ENCODE measurements at places on chromosomes 2 and 18.

DNA sequence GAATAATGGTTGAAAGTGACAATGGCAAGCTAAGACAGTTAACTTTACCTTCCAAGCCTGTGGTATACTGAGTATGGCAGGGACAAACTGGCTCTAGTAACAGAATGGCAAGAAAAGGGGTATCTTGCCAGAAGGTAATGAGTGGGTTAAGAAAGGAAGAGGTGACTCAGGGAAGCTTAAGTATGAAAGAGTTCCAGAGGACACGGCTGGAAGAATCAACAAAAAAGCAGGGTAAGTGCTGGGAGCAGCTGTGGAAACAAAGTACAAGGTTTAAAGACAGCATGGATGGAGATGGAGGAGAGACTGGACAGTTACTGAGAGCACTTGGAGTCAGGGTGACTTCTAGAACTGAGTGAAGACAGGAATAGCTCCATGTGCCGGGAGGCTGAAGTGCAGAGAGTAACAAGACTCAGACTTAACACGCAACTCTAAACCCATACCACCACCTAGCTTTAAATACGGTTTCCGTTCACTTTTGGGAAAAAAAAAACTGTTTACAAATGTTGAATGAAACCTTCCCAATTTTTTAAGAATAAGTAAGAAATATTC lies 69.0 kb downstream of the REV1 start:
- no peak for DNase-seq

GRCh38 chr2:134540990-134541389 lies 177.8 kb downstream of the TMEM163 start:
- DNase-seq = no peak

GRCh38 chr2:218897394-218898108 lies 16.9 kb downstream of the WNT10A start:
- no peak for DNase-seq

DNA sequence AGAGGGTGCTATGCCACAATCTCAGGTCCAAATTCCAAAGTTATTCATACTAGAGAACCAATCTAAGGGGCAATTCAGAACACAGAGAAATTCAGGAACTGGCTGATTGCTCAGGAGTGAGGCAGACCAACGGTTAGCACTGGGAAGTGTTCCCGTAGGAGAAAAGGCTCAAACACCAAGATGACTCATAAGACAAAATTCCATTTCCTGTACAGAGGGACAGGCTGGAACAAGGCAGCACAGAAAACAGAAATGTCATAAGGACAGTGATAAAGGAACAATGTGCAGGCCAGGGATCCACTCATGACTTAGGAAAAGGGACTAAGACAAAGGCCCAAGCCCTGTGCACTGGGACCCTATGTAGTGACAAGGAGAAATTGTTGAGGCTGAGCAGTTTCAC lies 54.2 kb downstream of the PDE1A start:
- DNase-seq = peak; percentile 24

DNA sequence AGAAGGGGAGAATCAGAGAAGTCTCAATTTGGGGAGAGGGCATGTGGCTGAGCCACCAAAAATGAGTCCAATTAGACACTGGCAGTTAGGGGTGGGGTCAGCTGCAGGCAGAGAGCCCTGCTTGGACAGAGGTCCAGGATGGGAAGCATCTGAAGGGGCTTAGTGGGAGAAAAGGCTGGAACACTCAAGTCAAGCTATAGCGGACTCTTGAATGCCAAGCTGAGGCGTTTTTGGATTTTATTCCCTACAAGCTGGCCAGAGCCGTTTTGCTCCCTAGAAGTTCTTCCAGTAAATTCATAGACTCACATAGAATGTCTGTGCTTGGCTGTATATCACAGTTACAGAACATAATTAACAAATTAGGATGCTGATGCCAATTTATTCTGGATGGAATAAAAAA lies 172.8 kb downstream of the ACOXL start:
- DNase-seq = no peak

- no peak for DNase-seq
These were observed 56.4 kb upstream of the LRRC30 start for GRCh38 chr18:7174344-7175095.

GRCh38 chr2:106232638-106233349 lies 38.7 kb upstream of the UXS1 start:
- no peak for DNase-seq

- no peak for DNase-seq
These were observed 21.9 kb downstream of the ST6GAL2 start for GRCh38 chr2:106864051-106864450.

DNA sequence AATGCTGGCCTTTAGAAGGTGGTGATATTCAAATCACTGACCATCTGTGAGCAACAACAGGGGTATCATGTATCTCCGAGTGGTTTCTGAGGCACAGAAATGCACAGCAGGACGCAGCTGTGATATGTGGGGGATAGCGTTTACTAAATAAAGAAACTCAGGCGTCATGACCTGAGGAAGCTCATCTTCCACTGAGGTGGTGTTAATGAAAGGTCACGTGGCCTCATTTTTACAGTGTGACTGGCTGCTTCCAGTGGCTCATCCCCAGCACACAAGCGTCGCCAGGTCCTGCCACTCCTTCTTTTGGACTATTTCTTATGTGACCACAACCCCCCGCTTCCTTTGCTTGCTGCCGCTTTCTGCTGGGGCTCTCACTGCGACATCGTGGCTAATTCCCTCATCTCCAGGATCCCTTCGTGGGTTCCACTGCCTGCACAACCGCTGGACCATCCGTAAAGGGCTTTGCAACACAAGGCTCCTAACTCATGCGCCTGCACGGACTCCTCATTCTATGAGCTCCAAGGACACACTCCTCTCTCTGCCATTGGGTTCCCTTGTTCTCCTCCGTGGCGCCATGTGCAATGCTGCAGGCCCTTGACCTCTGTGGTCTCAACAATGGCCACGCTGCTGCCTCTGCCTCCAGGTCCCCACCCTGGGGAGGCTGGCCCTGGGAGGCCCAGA lies 109.3 kb downstream of the MBP start:
- DNase-seq = no peak

DNA sequence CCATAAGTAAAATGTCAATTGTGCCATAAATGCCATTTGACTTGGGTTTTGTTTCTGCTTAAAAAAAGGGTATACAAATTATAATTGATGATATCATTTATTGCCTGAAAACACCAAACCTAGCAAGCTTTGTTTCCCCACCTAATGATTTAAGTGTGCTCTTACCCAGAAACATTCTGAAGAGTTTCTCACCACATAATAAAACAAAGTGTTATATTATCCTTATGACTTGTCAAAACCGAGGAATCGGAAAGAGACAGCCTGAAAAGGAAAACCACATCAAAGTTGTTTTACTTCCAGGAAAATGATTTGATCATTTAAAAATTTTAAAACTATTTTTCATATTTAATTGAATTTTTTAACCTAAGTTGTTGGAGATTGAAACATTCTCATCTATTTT lies 170.5 kb upstream of the SLC39A10 start:
- no peak for DNase-seq

GRCh38 chr18:148841-149240 lies 9.5 kb upstream of the USP14 start:
- DNase-seq = no peak

DNA sequence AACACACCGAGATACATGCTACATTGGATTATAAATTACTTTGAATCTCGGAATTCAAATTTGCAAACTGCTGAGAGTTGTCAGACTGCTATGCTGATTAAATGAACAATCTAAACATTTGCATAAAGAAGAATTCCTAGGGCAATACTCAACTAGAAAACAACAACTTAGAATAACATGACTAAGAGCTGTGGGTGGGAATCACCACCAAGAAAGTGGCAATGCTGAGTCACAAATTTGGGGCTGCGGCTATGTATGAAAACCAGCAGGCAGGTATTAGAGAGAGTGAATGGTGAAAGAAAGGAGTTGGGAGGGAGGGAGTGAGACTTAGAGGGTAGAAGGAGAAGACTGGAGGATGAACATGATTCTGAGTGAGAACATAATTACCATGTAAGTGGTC lies 559.5 kb downstream of the PIK3C3 start:
- DNase-seq = no peak

DNA sequence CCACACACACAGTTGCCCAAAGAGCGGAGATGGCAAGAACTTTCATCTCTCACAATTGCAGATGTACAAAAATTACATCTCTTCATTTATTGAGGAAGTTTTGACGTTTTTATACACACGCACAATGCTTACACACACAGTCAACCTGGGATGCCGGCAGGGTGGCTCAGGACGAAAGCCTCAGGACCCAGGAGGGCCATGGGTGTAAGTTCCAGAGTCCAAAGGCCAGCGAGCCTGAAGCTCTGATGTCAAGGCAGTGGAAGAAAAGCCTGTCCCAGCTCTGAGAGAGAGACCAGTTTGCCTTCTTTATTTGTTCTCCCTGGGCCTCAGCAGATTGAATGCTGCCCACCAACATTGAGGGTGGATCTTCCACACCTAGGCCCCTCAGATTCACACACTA lies 10.1 kb downstream of the AMER3 start:
- DNase-seq = no peak

DNA sequence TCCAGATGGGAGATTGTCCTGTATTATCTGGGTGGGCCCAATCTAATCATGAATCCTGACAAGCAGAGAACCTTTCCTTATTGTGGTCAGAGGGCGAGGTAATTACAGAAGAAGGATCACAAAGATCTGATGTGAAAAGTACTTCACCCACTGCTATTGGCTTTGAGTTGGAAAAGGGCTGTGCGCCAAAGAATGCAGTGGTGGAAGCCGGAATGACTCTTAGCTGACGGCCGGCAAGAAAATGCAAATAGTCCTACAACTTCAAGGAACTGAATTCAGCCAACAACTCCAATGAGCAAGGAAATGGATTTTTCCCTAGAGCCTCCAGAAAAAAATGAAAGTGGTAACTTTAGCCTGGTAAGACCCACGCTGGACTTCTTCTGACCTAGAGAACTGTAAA lies 67.3 kb downstream of the CTNNA2 start:
- no peak for DNase-seq

DNA sequence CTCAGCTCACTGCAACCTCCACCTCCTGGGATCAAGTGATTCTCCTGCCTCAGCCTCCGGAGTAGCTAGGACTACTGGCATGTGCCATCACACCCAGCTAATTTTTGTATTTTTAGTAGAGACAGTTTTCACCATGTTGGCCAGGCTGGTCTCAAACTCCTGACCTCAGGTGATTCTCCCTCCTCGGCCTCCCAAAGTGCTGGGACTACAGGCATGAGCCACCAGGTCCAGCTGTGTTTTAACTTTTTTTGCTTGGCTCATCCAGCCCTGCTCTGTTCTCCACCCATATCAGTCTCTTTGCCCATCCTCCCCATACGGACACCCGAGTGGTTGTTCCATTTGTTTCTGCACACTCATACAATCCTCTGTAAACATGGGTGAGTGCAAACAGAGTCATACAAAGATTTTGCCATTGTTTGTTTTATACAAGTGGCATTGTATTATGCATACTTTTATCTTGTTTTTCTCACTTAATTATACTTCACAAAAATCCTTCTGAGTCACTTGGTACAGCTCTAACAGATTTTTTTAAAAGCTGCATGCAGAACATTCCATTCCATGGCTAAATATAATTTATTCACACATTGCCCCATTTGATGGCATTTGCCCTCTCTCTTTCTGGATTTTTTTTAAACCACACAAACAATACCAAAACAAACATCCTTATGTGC lies 5.3 kb downstream of the APOB start:
- DNase-seq = no peak

DNA sequence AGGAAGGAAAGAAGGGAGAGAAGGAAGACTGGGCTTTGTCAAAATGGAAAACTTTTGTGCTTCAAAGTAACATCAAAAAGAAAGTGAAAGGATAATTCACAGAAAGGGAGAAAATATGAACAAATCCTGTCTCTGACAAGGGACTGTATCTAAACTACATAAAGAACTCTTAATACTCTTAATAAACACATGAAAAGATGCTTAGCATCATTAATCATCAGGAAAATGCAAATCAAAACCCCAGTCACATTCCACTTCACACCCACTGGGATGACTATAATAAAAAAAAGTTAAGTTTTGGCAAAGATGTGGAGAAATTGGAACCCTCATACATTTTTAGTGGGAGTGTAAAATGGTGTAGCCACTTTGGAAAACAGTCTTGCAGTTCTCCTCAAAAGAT lies 11.8 kb upstream of the ZFP36L2 start:
- no peak for DNase-seq

GRCh38 chr18:11310476-11311086 lies 161.2 kb upstream of the PIEZO2 start:
- DNase-seq = no peak

DNA sequence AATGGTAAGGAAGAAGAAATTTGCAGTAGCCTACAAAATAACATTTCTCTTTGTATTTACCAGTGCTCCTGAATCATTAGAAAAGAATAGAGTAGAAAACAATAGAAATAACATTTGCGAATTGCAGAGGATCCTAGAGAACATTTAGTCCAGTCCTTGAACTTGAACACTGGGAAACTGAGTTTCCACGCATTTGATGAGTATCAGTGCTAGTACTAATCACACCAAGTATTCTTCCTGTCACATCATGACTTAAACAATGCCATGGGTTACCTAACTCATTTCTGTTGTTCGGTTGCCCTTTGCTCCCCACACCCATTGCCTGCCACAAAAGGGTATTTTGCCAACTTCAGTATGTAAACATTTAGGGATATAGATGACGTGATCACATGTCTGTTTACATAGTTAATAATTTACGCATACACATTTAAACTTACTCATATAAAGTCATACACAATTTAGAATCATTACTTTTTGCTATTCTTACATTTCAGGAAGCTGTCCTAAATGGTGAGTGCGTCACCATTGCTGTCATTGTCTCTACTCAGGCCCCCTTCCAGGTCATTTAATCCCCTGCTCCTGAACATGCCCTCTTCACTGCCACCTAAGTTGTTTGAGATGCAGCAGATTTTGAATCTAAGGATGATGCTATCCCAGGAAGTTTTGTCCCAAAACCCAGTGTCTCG lies 42.3 kb downstream of the CRIM1 start:
- DNase-seq = no peak

DNA sequence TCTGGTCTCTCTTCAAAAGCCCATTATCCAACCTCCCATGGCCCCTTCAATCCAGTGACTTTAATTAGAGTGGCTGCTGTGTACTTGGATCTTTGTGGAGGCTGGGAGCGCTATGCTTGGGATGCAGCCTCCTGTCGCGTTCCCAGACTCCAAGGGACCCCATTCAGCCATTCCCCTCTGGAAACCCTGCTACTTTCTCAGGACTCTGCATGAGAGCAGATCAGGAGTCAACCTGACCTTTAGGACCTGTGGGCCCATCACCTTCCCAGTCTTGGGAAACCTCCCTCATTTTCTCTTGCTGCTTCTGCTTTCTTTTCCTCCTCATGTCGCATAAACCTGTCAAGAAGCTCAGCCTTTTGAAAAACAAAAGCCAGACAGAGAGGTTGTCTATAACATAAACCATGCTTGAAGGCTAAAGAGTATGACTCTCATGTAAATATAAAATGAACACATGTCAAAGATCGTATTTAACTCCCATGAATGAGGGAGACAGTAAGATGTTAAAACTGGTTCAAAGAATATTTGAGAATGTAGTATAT lies 143.1 kb upstream of the PELI1 start:
- DNase-seq = no peak

- no peak for DNase-seq
These were observed 76.1 kb downstream of the CABYR start for GRCh38 chr18:24214913-24215312.
